ENCODE measurements at places on chromosomes 3 and 15.

- DNase-seq = no peak
Measured at GRCh38 chr3:185272033-185272432, 18.2 kb upstream of the EHHADH start.

DNA sequence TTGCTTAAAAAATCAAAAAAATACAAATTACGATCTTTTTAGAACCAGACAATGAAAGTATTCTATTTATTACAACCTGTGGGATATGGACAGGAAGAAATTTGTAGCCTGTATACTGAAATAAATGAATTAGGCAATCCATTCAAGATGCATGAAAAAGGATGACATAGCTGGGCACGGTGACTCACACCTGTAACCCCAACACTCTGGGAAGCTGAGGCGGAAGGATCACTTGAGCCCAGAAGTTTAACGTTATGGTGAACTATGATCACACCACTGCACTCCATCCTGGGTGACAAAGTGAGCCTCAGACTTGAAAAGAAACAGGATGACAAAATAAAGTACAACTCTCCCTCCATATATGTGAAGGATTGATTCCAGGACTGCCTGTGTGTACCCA lies 74.1 kb downstream of the MSL2 start:
- no peak for DNase-seq

DNA sequence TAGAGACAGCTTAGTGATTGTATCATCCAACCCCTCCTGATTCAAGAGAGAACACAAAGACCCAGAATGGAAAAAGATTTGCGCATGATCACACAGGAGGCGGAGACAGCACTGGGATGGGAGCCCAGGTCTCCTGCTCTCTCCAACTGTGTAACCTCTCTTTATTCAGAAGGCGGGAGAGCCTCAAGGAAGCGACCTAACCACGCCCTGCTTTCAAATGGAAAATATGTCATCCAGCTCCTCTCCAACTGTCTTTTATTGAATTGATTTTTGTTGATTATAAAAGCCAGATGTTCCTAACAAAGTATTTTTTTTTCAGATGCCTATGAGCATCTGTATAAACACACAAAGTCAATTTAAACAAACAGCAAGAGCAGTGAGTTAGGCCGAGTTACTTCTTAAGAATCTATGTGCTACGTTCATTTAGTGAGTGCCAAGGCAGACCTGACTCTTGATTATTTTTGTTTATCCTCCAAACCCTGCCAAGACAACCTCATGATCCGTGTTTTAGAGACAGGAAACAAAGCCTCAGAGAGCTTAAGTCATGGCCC lies 74.5 kb downstream of the BFSP2 start:
- no peak for DNase-seq

DNA sequence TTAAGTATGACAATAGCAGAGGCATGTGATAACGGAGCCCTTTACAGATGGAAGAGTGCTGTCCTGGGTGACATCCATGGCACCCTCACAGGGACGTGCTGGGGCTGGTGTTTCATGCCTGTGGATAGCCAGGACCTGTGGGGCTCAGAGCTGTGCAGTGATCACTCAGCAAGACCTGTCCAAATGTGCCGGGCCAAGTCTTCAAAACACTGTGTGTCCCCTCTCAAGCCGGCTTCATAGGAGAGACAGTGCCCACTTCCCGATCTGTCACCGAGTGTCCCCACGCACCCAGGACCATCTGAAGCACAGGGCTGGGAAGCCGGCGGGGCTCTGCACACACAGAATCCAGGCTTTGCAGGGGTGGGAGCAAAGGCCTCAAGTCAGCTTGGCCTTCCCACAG lies 217.2 kb upstream of the IGF1R start:
- DNase-seq = no peak

DNA sequence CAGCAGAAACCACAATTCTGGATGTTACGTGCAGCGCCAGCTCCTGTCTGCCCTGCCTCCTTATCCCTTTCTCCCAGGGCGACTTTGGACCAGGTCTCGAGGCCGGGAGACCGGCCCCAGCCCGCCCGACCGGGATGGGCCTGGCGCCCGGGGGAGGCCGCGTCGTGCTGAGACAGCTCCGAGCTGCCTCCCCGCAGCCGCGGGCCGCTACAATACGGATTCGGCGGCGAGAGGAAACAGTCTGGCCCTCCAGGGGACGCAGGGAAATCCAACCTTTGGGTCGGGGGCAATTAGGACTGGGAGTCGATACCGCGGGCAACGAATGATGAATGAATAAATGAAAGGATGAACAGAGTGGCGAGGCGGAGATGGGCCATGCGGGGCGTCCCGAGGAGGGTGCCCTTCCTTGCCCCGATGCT lies 537 bp downstream of the GRAMD2A start:
- DNase-seq = no peak

DNA sequence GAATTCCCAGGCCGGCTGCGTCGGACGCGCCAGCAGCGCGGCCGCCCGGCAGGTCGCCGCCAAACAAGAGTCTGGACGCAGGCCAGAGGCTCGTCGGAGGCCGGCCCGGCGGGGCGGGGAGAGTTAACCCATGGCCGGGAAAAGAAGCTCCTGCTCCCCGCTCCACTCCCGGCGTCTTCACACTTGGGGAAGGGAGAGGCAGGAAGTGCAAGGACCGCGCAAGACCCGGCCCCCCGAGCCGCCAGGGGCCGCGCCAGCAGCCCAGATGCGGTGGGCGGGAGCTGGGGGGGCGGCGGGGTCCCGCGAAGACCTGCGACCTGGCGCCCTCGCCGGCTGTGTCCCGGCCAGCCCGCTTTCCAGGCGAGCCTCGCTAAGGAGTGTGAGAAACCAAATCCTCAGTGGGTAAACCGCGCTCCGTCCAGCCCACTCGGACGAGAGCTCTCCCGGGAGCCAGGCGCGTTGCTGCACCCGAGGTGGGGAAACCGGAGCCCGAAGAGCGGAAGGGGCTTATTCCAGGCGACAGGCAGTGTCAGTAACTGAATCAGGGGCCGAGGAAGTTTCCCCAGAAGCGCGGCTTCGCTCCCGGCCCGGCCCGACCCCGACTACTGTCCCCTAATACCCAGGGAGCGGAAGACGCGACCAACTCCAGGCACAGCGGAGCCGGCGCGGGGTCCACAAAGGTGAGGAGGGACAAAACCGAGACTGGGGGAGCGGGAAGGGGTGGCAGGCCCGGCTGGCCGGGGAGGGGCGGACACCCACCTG lies 721 bp downstream of the ADAMTS7 start:
- no peak for DNase-seq

GRCh38 chr15:32690941-32691688 lies 26.7 kb upstream of the GREM1 start:
- no peak for DNase-seq

DNA sequence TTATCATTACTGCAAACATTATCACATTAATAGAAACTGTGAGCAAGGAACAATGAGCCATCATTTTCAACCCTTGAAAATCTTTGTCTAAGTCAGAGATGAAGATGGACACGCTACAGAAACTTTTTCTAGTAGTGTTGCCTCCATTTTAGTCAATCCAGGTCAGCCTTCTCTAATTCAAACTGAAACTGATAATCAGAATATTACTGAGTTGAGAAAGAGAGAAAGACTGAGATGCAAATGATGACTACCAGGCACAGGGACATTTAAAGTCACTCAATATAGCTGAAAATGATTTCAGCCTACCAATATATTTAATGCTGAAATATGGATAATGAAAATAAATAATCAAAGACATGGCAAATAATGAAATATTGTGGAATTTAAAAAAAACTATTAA lies 261.4 kb downstream of the GBE1 start:
- DNase-seq = no peak

DNA sequence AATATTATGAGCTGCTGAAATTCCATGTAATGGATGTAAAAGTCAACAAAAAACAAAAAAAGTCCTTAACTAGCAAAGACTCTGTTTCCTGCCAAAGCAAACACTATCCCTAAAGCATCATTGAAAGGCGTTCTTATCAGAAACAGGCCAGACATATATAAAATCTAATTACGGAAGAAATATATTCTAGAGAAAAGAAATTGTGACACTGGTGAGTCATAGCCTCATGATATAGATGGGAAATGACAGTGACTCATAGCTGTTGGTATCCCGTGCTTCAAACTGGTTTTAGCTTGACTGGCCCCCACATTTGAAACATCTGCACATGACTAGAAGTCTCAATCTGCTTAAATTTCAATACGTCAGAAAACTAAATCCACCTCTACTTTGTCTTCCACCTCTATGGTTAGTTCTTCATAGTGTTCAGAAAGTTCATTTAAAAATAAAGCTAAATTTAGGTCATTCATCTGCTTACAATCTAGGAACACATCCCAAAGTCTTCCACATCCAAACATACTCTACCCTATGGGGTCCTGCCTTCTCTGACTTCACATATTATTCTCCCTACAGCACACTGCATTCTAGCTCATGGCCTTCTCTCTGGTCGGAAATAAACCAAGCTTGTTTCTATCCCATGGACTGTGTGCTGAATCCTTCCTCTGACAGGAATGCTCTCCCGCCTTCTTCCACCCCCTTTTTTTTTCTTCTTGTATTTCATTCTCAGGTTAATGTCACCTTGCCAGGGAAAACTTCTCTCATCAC lies 456.3 kb upstream of the ARRDC4 start:
- DNase-seq = peak; percentile 28

GRCh38 chr15:73075160-73075859 lies 23.0 kb downstream of the NEO1 start:
- peak; percentile 15 for DNase-seq

DNA sequence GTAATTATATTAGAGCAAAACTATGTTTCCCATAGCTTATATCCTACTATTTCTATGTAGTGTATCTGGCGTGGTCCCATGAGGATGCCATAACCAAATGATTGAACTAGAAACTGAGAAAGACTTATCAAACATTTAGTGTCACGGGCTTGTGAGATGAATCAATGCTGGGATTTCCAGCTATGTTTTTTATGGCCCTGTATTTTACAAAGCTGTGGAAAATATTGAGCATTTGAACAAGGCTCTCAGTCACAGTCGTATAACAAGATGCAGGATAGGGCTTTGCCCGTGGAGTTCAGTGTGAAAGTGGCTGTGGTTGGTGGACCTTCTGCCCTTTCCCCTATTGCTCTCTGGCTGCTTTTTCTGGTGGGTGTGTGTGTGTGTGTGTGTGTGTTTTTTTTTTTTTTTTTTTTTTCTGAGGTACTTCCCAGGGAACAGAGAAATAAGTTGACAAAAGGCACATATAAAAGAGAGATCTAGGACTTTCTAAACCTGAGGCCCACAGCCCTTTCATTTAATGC lies 60.7 kb downstream of the CACNA1D start:
- no peak for DNase-seq

- DNase-seq = no peak
Measured at GRCh38 chr3:192038726-192039125, 577.8 kb downstream of the PYDC2 start.

DNA sequence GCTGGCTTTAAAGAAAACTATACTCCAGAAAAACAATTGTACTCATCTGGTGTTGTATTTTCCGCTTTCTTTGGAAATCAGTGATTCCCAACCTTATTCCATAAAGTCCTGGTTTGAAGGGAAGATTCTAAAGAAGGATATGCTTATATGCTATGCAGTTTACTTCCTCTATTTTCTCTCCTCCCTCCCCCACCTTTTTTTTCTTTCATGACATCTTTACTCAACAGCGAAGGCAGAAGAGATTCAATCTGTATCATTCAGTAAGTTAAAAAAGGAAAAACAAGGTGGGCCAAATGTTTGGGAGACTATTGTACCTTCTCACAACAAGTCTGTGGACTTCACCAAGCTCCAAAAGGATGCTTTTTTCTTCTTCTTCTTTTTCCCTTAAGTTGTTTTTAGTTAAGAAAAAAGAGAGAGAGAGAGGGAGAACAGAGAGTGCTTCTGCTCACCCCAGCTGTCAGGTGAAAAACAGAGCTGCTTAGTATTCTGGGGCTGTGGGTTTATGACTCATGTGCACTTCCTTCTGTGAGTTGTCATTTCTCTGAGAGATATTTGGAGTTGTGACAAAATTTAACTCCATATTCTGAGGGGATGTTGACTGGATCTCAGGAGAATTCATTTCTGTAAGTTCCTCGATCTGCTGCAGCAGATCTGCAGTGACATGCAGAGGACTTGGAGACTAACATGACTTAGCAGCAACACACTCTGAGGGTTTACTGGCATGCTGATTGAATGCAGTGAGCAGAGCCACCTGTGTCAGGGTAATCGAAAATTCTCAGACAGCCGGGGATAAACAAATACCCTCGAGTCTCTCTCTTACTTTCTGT lies 70.7 kb downstream of the SSR3 start:
- DNase-seq = peak; percentile 41

- DNase-seq = peak; percentile 51
Measured at GRCh38 chr3:108862865-108863798, 40.5 kb downstream of the TRAT1 start.
